Glomerular endothelial cell (primary cell): ENCODE measurements at places on chromosomes 13 and 19.

DNA sequence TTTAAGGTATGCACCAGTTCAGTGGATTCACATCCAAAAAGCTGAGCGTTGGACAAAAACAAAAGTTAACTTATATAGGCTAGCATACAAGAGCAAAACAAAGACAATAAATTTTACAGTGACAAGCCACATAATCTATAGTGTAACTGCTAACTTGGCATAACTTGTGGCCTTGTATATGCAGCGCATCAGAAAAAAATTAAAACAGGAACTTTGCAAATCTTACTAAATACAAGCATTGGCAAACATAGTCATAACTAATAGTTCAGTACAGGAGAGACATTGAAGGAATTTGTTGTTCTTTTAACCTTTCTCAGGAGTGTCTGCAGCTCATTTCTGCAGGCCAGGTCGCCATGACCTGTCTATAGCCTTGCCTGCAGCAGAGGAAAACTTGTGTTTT is 54.6 kb downstream of the OR10H4 start:
- DNase-seq, result no peak

DNA sequence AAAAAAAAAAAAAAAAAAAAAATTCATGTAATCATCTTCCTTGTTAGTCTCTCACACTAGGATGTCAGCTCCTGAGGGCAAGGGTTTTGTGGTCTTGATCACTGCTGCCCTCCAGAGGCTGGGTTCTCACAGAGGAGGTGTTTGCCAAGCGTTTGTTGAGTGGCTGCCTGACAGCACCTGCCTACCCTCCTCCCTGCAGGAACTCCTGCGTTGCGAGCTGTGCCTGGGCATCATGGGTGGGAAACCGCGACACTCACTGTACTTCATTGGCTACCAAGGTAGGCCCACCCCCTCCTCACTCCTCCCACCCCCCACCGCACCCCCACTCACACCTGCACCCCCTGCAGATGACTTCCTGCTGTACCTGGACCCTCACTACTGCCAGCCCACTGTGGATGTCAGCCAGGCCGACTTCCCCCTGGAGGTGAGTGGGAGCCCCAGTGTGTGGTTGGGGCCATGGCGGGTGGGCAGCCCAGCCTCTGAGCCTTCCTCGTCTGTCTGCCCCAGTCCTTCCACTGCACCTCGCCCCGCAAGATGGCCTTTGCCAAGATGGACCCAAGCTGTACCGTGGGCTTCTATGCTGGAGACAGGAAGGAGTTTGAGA is 8.1 kb downstream of the ATG4D start:
- no peak for DNase-seq

DNA sequence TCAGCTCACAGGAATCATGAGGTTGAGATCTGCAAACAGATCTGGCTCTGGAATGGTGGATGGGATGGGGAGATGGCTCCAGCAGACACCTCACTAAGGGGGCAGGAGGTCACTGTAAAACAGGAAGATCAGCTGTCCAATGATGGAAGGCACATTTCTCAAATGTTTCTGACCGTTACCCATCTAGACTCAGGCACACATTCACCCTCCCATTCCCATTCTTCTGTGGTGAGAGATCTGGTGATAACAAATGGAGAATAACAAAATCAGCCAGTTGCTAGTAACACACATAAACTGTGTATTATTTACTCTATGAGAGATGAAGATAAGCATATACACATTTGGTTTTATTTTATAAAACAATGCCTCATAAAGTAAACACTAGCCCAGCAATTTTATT is 235.9 kb downstream of the TSHZ3 start:
- no peak for DNase-seq

DNA sequence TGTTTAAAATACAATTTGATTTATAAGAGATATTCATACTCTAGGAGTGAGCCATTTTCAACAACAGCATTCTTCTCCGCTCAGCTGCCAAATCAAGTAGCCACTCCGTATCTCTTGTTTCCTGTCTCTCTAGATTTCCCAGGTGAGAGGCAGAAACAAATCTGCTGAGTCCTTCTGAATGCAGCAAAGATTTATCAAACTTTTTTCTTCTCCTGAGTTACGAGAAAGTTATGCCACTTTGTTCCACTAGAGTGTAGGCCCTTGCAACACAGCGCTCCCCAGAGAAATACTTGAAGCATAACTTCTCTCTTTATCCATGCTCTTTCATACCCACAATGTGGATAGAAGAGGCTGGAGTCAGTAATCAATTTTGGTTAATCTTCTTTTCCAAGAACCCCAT is 1960.8 kb downstream of the OLFM4 start:
- DNase-seq, result no peak

DNA sequence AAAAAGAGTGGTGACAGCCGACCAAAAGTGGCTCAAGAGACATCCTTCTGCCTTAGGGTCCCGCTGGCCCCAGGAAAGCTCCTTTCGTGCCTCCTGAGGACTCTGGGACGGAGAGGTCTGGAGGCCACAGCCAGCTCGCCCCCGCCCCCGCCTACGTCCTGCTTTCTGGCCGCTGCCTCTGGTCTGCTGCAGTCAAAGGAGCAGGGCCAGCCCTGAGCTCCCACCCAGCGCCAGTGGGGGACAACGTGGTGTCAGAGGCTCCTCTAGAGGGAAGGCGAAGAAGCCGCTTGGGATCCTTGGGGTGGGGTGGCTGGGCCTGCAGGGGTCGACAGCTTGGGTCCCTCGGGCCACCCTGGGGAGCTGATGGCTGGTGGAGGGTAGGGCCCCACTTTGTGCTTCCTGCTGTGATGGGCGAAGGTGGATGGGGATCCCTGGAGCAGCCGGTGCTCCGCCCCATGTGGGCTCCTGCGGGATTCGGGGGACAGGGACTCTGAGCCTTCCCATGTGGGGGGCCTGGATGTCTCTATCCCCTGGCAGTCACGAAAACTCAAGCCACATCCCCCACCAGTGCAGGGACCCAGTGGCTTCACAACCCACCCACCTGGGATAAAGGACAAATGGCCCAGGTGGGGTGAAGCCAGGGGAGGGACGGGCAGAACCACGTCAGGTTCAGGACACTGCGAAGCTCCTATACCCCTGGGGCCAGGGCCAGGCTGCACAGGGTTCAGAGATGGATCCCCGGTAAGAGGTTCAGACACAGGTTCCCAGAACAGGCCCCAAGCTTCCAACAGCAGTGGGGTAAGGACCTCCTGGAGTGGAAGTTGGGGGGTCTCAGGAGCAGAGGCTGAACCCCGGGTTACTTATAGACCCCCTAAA is 9.0 kb upstream of the DIRAS1 start:
- DNase-seq, result no peak

GRCh38 chr13:98731925-98732324 is 20.5 kb downstream of the SLC15A1 start:
- no peak for DNase-seq

GRCh38 chr13:50069261-50069660 is 54.0 kb downstream of the KCNRG start:
- no peak for DNase-seq

GRCh38 chr13:43156916-43157315 is 133.5 kb downstream of the DNAJC15 start:
- DNase-seq, result no peak

- no peak for DNase-seq
These were observed 216 bp downstream of the SUGP2 start for GRCh38 chr19:19033176-19033425.

- DNase-seq, result no peak
These were observed 14.9 kb downstream of the FGF21 start for GRCh38 chr19:48770266-48770665.

- DNase-seq, result no peak
These were observed 225.8 kb downstream of the UQCRFS1 start for GRCh38 chr19:28987177-28987576.

- DNase-seq, result no peak
These were observed 3.8 kb downstream of the MIER2 start for GRCh38 chr19:340620-341385.

DNA sequence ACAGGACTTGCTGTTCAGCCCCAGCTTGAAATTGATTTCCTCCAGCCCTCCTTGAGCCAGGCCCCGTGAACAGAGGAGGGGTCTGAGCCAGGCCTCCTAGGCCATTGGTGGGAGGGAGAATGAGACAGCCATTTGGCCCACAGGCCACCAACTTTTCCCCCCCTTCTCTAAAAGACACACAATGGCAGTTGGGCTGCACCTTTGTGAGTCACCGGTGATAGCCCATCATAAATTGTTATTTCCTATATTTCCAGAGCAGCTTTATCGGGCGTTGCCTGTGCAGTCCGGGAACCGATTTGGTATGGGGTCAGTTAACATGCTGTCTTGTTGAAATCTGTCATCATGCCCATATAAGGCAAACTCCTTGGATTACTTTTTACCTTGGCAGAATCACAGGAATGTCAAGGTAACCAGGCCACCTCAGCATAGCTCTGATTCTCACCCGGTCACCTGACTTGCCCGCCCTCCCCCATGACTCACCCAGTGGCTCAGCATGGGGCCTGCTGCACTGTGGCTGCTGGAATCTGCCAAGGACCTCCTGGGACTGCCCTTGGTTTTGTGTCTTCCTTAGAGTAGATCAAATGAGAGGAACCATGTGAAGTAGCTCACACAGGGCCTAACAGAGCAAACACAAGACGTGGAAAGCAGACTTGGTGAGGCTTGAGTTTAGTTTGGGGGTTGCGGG is 36.1 kb downstream of the ACTN4 start:
- DNase-seq, result no peak

- no peak for DNase-seq
These were observed 33.4 kb downstream of the CAB39L start for GRCh38 chr13:49410477-49410876.

GRCh38 chr13:111541752-111542529 is 221.5 kb downstream of the TEX29 start:
- no peak for DNase-seq

DNA sequence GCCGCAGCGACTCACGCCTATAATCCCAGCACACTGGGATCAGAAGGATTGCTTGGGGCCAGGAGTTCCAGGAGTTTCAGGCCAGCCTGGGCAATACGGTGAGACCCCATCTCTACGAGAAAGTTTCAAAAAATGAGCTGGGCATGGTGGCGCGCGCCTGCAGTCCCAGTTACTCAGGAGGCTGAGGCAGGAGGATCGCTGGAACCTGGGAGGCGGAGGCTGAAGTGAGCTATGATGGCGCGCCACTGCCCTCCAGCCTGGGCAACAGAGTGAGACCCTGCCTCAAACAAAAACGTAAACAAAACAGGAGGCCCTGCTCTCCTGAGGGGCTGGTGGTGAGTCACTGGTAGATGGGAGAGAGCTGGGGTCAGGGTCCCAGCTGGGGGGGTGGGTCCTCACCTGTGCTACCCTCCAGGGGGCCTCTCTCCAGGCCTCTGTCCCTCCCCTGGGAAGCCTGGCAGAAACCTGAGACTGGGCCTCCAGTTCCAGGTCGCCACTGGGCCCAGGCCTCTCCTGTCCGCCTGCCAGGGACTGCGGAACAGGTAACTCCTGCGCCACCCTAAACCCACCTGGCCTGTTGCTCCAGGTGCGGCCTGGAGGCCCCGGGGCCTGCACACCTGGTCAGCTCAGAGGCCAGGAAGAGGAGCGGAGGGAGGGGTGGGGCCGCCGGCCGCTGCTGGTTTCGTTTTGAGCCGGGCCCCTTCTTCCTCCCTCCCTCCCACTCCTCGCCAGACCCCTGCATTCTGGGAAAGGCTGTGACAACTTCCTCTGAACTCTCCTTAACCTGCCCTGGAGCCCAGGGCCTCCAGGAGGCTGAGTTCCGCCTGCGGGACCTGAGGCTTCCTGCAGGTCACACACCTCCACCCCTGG is 17.2 kb upstream of the ZBTB7A start:
- no peak for DNase-seq

- DNase-seq, result peak; percentile 81
These were observed at the start of gene ZNF726 for GRCh38 chr19:23914402-23915286. ZNF726 (plus strand) TSS chr19:23914886; CDS start chr19:23914995, 109 bp downstream.
